ENCODE measurements at places on chromosomes 3 and 15.
A peak's percentile ranks its signal among the peaks of the same experiment; 100 is the strongest.

DNA sequence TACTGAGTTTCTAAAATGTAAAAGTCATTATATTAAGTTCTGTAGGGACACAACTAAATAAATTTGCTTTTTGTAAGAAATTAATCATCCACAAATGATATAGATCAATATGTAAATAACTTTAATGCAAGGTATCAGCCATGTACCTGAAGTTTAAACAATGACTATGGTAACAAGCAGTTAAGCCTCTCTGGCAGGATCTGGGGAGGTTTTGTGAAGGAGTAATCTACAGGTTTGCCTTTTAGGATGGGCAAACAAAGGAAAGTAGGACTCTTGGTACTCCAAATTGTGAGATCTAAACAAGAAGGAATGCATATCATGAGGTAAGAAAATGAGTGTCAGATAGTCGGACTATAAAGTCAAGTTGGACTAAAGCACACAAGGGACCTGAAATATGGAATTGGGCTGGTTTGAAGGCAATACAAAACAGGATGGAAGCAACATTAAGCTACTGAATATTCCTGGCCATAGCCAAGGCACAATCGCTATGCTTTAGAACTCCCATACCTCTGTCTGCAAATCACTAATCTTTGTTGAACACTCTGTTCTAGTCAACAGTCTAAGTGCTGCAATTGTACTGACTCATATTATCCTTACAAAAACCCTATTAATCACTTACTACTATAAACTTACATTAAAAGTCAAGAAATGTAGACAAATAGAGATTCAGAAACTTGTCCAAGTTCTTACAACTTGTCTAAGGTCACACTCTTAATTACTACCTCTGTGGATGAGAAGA is 412.8 kb downstream of the DIPK2A start:
- DNase-seq, result no peak

- DNase-seq, result no peak
Observed at GRCh38 chr3:170539897-170540296, 46.0 kb downstream of the SLC7A14 start.

- DNase-seq, result no peak
Observed at GRCh38 chr3:183195266-183195665, 32.7 kb upstream of the LAMP3 start.

- DNase-seq, result no peak
Observed at GRCh38 chr3:69493157-69493556, 107.3 kb upstream of the FRMD4B start.

- DNase-seq, result no peak
Observed at GRCh38 chr3:155852341-155852740, 1.9 kb downstream of the SLC33A1 start.

GRCh38 chr15:43249236-43249635 is 17.5 kb downstream of the TGM5 start:
- no peak for DNase-seq

DNA sequence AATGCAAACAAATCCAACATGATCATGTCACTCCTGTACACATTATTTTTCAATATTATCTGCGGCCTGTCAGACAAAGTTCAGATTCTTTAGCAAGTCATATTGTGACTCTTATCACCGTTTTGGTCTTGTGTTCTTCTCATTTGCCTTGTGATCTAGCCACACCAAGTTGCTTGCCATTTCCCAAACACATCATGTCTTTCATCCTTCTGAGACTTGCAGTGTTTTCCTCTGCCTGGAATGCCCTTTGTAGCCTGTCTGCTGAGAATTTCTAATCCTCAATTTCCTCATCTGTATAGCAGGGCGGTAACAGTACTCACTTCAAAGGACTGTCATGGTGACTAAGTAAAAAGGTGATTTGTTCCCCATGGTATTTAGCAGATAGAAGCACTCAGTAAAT is 135.0 kb downstream of the GREM1 start:
- DNase-seq, result peak; percentile 32

GRCh38 chr3:157836022-157836421 is 270.2 kb downstream of the SHOX2 start:
- DNase-seq, result no peak

DNA sequence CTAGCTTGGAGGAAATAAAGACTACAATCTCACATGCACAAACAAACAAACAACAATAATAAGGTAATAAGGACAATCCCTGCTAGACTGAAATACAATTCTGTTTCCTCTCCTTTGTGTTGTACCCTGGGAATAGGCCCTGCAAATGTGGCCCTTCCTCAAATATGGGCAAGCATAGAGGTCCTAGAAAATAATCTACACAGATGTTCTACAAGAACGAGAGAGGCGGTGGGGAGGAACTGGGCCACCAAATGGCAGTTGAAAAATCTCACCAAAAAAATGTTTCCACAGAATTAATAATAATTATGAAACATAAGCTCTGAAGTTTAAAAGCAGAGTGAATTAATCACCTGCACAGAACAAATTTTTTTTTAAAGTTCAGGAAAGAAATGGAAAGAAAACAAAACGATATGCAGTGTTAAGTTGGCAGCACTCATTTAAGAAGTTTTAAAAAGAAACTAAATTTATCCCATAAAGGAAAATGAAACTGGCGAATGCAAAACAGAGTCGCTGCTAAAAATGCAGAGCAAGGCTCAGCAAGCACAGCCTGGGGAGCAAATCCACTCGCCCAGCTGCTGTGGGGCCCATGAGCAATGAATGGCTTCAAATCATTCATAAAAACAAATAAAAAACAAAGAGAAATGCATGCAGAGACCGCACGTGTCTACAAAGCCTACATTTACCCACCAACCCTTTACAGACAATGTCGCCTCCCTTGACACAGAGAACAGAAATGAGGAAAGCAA is 475.4 kb downstream of the OCA2 start:
- no peak for DNase-seq

DNA sequence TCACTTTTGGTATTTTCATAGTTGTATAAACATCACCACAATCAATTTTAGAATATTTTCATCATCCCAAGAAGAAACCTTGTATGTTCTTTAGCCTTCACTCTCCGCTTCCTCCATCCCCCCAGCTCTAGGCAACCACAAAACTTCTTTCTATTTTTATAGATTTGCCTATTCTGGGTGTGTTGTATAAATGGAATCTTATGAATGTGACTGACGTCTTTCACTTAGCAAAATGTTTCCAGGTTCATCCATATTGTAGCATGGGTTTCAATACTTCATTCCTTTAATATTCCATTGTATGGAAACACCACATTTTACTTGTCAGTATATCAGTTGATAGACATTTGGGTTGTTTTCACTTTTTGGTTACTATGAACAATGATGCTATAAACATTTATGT is 335.8 kb upstream of the GOLIM4 start:
- DNase-seq, result no peak

DNA sequence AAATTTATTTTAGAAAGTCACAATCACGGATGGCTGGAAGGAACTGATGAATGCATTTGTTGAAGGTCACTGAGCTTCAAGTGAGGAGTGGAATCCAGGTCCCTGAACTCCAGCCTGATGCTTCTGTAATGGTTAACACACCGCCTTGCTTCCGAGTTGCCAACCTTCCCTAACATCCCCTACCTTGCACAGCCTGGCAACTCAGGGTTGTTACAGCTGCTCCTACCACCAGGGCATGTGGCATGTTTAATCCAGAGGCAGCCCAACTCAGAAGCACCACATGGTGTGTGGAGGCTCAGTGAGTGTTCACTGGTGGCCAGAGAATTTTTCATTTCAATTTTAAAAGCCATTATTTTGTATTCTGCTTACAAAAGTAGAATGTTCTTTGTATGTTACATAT is 4.9 kb downstream of the TM2D3 start:
- no peak for DNase-seq

- peak; percentile 96 for DNase-seq
Observed at GRCh38 chr3:170869645-170870593, at the start of gene RPL22L1. Gene RPL22L1, minus strand, starts transcription at chr3:170870195. Its CDS starts 28 bp downstream, at chr3:170870167.

DNA sequence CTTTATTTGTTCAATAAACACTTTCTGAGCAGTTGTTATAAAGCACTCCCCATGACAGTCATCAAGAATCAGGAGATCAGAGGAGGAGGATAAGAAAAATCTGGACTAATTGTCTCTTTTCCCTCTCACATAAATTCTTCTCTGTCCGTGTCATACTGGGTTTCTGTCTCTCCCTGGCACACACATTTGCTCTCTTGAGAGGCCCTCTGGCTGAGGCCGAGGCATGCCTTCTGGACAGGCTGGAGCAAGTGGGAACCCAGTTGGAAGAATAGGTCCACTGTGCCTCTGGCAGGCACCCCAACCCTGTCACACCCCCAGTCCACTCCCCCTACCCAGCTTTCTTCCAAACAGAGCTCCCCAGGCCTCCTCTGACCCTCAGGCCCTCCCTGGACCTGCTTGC is 315.8 kb downstream of the UACA start:
- no peak for DNase-seq

GRCh38 chr3:188624384-188624783 is 470.4 kb downstream of the LPP start:
- DNase-seq, result no peak

DNA sequence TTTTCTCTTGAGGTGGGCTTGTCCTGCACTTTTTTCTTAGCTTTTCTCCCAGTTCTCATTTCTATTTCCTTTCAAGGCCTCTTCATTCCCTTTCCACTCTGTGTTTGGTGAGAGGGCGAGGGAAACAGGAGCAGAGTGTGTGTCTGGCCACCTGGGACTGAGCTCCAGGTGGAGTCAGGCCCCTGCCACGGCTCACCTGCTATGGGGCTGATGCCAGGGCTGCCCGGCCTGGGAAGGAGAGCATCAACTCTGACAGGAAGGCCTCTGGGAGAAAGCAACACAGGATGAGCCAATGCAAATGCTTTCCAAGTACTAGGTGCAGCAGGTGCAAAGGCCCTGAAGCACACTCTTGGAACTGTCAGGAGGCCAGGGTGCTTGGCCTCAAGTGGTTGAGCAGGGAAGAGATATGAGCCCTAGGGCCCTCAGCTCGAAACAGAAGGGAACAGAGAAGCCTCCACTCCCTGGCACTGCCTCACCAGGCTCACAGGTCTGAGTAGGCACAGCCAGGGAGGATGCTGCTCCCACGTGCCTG is 27.3 kb upstream of the DUSP7 start:
- no peak for DNase-seq

DNA sequence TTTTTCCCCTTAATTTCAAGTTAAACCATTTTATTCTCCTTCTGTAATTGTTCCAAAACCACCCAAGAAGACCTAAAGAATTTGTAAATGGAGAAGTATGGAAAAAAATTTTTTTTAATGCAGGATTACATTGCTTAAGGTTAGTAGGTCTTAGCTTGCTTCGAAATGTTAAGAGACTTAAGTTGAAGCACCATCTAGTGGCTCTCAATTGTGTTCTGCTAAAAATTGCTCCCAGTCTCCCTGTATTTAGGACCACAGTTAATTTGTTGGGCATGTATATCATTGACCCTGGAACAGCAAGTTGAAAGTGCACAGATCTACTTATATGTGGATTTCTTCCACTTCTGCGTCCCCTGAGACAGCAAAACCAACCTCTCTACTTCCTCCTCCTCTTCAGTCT is 32.4 kb downstream of the CD200R1L start:
- peak; percentile 51 for DNase-seq

DNA sequence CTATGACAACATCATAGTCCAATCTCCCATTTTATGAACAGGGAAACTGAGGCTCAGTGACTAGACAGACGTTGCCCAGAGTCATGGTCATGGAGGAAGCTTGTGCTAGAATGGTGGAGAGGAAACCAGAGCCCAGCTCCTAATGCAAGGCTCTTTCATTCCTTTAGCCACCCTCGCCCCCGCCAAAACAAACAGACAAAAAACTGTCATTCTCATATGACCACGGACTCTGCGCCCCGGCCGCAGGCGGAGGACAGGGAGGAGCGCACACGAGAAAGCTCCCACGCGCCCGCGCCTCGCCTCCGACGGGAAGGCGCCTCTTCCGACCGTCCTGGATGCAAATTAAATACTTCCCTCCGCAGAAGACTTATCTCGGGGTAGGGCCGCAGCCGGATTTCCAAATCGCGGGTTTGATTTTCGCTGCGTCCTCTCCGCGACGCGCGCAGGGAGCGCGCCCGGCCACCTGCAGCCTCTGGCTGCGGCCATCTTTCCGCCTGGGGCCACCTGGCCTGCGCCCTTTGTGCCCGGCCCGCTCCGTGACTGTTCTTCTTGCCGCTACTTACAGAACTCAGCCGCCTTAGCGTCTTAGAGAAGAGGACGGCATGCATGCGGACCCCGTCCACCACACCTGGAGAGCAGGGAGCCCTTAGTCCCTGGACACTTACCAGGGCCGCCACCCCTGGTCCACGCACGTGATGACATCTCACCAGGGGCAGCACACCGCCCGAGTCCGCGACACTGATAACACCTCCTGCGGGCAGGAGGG is 670 bp upstream of the ATP13A3 start:
- no peak for DNase-seq

- DNase-seq, result no peak
Observed at GRCh38 chr15:68224546-68225250, 4.8 kb downstream of the CLN6 start.

GRCh38 chr15:93026380-93026817 is 62.6 kb downstream of the RGMA start:
- DNase-seq, result no peak

DNA sequence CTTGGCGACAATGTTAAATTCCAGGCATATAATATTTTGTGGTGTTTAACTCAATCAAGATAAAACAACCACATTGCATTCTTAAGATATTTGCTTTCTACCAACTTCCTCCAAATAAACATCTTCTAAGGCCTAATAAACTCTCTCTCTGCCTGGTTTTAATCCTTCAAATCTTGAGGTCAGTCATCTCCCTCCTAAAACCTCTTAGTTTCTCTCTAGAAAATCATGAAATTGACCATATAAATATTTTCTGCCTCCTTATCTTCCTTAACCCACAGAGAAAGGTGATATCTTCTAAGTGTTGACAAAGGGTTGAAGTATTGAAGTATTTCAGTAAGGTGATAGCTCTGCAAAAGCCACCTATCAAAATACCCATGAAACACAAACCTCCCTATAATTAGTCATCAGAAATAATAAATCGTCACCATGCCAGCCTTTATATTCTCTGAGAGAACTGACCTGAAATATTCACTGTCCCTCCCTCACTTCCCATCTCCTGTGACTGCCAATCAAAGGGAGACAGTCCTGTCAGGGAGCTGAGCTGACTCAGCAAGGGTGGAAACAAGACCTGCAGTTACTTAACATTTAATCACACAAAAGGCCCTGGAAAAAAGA is 1261.1 kb downstream of the ROBO1 start:
- DNase-seq, result peak; percentile 86

GRCh38 chr15:90114451-90114901 is 12.2 kb upstream of the IDH2 start:
- no peak for DNase-seq

DNA sequence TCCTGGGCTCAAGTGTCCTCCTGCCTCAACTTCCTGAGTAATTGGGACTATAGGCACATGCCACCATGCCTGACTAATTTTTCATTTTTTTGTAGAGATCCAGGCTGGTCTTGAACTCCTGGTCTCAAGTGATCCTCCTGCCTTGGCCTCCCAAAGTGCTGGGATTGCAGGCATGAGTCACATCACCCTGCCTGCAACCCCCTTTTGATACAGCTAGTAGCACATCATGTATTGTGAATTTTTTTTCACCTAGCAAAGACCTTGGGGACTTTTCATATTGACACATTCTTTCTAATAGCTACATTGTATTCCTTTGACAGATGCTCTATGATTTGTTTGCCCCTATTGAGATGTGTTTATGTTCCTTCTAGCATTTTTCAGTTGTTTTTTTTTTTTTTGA is 14.2 kb downstream of the IRAK2 start:
- DNase-seq, result no peak

Data from A172 (cell line).